ENCODE measurements at places on chromosomes 3 and 15.

- DNase-seq, result no peak
These were observed 33.9 kb downstream of the FSD2 start for GRCh38 chr15:82771789-82772607.

GRCh38 chr3:150428562-150428961 lies 20.5 kb downstream of the TSC22D2 start:
- DNase-seq, result no peak

GRCh38 chr3:146511402-146512134 lies 32.8 kb downstream of the PLSCR1 start:
- peak; percentile 34 for DNase-seq

DNA sequence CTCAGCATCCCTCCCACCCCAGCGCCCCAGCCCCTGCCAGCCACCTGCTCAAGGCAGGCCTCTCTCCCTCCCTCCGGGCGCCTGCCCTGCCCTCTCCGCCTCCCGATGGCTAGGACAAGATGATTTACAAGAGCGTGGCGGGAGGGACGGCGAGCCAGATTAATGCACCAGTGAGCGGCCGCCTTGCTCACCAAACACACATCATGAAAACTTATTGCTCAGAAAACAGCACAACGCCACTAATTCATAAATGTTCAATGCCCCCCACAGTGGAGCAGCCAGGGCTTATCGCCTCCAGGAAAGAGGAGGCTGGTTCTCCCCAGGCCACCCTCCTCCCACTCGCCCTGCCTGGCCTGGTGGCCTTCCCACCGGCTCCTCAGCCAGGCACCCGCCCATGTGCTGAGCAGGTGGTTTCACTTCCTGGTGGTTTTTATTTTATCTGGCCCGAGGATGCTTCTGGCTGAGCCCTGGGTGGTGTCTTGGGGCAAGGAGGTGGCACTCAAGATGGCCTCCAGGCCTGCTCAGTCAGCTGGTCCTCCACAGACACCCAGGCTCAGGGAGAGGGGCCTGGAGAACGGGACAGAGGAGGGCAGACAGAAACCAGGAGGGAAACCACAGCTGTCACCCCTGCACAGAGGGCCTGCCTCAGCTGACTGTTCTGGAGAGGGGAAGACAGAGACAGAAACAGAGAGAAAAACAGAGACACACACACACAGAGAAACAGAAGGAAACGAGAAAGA lies 284.9 kb downstream of the UACA start:
- peak; percentile 51 for DNase-seq

- no peak for DNase-seq
These were observed 58.2 kb upstream of the SNRPA1 start for GRCh38 chr15:101353240-101353639.

GRCh38 chr15:39586387-39587095 lies 5.7 kb downstream of the THBS1 start:
- DNase-seq, result no peak

DNA sequence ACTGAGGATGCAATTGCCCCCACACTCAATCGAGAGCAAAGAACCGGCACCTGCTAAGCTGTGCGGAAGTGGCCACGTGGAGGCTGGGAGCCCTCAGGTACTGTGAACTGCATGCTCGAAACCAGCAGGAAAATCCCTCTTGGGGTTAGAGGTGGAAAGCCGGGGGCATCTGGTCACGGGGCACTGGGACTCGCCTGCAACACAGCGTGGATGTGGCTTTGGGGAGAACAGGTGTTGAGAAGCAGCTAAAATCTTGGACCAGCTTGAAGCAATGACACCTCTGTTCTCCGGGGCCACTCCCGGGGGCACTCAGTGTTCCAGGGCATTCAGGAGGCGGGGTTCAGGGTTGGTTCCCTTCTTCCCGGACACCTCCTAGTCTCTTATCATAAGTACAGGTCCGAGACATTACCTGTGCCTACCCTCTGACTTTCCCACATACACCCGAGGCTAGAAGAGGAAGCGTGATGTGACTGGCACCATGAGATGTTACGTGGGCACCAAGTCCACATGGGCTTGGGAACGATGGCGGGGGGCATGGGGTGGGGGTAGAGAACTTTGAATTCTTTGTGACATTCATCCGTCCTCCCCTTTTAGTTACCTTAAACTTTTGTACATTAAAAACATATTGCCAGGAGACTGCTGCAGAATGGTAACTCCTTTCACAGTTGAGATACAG lies 172.0 kb downstream of the ADAMTS17 start:
- DNase-seq, result no peak

DNA sequence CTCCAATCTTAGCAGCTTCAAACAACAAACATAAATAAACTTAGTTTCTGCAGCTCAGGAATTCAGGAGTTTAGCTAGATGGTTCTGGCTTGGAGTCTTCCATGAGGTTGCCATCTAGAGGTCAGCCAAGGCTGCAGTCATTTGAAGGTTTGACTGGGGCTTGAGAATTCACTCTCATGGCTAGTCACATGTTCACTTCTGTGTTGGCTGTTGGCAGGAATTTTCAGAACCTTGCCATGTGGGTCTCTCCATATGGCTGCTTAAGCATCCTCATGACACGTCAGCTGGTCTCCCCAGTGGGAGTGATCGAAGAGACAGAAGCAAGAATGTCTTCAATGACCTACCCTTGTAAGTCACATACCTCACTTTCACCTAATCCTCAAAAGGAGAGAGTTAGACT lies 269.2 kb upstream of the CNTN3 start:
- no peak for DNase-seq

DNA sequence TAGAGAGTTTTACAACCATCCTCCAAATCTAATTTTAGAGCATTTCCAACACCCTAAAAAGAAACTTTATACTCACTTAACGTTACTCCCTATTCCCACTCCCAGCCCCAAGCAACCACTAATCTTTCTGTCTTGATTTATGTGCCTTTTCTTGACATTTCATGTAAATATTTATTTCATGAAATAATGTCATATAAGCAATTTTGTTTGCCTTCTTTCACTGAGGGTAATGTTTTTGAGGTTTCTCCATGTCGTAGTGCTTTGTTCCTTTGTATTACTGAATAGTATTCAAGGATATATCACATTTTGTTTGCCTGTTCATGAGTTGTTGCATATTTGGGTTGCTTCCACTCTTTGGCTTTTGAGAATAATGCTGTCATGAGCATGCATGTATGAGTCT lies 155.4 kb upstream of the PLAAT1 start:
- DNase-seq, result no peak

- no peak for DNase-seq
These were observed 172.1 kb downstream of the POLR2M start for GRCh38 chr15:57878573-57878972.

- DNase-seq, result no peak
These were observed 335.8 kb upstream of the THRB start for GRCh38 chr3:24830230-24831152.

DNA sequence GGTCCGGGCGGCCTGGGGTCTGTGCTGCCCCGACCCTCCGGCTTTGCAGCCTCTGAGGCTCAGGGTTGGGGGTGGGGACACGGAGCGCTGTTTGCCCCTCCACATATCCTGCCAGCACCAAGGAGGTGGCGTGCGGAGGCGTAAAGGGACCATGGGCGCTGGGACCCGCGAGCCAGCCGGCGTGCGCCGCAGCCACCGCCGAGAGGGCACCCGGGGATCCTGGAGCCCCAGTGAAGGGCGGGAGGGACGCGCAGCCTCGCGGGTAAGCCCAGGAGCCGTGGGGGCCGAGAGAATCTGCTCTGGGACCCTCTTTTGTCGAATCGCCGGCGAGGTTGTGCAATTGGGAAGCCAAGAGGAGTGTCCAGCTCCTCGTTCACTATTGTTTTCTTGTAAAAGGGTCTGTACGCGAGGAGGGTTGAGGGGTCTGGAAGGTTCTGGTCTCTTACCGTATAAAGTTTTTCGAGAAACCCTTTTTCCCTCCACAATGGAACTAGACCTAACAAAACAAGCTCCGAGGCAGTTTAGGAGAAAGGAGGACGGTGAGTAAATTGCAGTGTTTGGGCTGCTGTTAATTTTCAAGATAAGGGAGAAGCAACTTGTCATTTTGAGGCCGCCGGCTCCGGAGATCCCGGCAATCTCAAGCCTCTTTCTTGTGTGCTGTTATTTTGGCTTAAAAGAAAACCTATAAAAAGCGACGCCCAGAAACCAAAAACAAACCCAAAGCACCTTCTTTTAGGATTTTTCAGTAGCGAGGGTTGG lies 29.9 kb upstream of the ST3GAL6 start:
- no peak for DNase-seq

DNA sequence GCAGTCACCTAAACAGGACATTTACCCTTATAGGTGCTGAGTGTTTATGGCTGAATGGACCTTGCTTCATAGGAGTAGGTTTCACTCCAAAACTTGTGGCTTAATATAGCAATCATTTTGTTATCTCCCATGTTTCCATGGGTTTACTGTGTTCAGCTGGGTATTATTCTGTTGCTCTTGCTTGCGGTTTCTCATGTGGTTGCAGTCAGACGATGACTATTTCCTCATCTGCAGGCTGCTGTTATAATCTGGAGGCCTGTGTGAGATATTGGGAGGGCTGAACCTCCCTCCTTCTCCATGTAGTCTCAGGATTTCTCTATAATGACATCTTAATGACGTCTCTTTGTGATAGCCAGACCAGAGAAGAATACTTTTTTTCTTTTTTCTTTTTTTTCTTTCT lies 98.1 kb downstream of the ZPLD1 start:
- no peak for DNase-seq

DNA sequence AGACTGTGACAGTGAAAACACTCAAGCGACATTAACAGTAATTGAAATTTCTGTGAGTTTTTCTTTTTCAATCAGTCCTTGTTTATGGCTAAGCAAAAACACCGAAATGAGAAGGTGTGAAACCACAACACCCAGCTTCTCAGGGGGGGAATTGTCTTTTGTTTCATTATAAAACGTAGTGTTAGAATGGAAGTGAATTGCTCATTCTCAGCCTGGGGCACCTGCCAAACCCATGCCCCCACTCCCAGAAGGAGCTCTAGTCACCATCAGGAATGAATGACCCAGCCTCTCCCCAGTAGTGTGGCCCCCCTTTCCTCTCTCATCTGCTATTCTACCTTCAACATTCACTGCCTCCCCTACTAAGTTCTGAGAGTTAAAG lies 185.8 kb upstream of the CFAP20DC start:
- DNase-seq, result no peak

GRCh38 chr15:53209396-53210042 lies 419.4 kb upstream of the ONECUT1 start:
- no peak for DNase-seq

- no peak for DNase-seq
These were observed 59.6 kb downstream of the MGLL start for GRCh38 chr3:127762787-127763105.

DNA sequence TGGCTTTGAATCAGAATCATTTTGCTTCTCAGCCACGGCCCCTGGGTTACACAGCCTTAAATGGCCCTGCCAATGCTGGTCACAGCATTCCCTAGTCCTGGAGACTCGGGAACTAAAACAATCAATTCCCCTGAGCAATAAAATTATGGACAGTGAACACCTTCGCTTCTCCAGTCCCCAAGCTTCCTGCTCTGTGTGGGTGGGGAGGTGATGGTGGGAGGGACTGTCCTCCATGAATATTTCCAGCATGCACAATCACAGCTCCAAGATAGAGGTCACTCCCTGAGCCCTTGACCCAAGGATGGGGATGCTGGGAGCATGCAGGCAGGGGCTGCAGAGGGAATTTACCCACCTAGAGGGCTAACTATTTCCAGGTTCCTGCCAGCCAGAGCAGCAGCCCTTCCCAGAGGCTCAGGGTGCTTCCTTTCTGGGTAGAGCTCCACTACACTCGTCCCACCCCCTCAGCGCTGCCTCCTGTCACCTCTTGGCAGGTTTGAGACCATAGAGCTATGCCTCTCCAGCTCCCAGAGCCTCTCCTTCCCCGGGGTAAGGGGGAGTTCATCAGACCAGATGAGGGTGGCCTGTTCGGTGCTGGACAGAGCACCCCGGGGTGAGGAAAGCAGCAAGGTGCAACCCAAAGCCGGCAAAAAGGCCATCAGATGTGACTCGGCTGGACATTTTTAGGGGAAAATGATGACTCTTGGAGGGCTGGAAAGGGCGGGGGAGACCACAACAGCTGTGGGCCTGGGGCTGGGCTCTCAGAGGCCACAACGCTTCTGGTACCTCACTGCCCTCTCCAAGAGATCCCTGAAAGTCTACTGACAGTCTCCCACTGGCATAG lies 14.5 kb upstream of the CCDC33 start:
- DNase-seq, result no peak

GRCh38 chr15:61248790-61249189 lies 19.7 kb upstream of the RORA start:
- DNase-seq, result no peak

DNA sequence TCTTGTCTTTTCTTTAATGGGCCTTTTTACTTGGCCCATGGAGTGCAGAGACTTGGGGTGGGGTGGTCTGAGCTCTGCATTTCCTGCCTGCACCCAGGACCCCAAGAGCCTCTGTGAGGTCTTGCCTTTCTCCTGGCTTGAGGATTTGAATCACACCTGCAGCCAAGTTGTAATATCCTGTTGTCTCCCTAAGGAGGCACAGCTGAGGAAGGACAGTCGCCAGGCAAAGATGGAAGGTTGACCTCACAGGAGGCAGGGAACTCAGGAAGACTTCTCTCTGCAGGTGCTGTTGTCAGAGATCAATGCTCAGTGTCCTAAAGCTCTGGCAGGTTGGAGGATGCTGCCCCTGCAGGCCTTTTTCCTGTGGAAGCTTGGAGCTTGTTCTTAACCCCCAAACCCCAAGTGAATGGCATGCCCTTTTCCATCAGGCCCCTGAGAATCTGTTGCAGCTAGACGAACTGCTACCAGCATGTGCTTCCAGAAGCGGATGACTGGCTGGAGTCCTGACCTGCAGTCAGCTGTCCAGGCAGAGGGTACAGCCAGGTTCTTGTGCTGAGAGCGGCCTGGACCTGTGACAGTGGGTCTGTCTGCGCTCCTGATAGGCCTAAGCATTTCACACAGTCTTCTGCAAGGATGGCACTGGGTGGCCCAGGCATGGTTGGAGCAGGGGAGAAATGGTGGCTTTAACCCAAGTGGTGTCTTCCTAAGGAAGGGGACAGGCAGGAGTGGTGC lies 120.0 kb downstream of the EEFSEC start:
- DNase-seq, result no peak

GRCh38 chr3:90132197-90132596 lies 1024.8 kb downstream of the EPHA3 start:
- DNase-seq, result no peak

GRCh38 chr3:175342196-175342595 lies 483.1 kb downstream of the NAALADL2 start:
- DNase-seq, result no peak

GRCh38 chr15:45386420-45386819 lies 8.1 kb upstream of the GATM start:
- no peak for DNase-seq

- DNase-seq, result no peak
These were observed 96.3 kb downstream of the ZNF385D start for GRCh38 chr3:21654662-21655061.

- DNase-seq, result no peak
These were observed 30.1 kb upstream of the KY start for GRCh38 chr3:134680796-134681521.
